ENCODE measurements at places on chromosomes 7 and 10. TPM values are rescaled to one million over a fixed set of nuclear protein-coding genes. Genes with fewer than 3 reads are reported as not detected.

The CPXM2 gene
- not detected for total RNA-seq

GRCh38 chr7:22909917-22910316 is 87.3 kb upstream of the TOMM7 start:
- no peak for DNase-seq

The SLF2 gene
- total RNA-seq, result 23.2 TPM

The GFRA1 gene
- not detected for total RNA-seq

GRCh38 chr7:100059251-100059739 is 9.7 kb downstream of the ZSCAN21 start:
- DNase-seq, result no peak

DNA sequence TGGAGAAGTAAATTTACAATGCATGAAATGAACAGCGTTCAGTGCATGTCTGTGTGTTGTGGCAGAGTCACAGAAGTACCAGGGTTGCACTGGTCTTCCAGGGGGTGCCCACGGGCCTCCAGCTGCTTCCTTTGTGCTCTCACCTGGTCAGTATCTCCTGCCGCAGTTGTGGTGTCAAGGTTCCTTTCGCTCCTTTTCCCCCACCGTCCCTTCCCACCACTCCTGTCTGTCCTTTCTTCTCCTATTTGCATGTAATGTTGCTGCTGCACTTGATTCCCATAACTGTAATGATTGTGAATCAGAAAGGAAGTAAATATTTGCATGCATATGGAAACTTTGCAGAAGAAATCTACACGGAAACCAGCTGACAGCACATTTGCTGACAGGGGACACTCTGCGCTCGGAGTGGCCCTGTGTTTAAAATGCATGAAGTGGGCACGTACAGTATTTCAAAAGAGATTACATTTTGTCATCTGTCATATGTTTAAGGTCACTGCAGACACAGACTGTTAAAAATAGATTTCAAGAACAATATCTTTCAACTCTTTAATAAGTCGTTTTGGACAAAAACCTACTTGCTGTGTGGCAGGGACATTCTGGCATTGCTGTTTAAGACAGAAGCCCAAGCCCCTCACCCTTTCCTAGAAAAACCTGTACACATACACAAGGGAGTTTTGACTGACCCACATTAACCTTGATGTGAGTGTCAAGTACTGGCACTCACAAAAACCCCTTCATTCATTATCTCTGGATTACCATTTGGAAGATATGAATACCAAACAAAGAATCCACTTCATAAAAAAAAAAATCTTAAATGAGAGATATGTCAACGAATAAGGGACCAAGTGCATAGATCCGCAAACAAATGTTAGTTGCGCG is 336.7 kb upstream of the KLF6 start:
- DNase-seq, result no peak

DNA sequence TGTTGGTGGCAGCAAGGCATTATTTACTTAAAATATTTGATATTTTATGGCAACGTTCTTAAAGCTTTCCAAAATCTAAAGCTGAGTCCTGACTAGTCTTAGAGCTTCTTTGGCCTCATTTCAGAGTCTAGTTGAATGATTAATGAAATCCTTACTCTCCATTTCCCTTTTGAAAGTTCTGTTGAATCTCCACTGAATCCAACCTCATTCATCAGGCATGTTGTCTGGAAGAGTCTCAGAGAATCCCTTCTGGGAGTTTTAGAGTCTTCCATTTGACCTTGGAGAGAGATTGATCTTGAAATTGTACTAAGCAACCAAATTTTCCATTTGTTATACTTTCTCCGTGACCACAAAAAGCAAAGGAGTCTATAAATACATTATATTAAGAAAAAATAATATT is 198.5 kb upstream of the TMEM196 start:
- DNase-seq, result no peak

DNA sequence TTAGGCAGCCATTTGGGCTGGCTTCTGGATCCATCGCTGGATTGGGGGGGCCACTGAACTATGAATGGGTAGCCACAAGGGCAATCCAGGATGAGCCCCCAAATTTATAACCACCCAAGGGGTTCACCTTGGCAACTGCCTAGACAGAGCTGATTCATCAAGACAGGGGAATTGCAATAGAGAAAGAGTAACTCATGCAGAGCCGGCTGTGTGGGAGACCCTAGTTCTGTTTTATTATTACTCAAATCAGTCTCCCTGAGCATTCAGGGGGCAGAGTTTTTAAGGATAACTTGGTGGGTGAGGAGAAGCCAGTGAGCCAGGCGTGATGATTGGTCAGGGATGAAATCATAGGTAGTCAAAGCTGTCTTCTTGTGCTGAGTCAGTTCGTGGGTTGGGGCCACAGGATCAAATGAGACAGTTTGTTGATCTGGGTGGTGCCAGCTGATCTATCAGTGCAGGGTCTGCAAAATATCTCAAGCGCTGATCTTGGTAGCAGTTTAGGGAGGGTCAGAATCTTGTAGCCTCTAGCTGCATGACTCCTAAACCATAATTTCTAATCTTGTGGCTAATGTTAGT is 57.9 kb downstream of the DNAJB9 start:
- no peak for DNase-seq

The MYL10 gene
- not detected for total RNA-seq

DNA sequence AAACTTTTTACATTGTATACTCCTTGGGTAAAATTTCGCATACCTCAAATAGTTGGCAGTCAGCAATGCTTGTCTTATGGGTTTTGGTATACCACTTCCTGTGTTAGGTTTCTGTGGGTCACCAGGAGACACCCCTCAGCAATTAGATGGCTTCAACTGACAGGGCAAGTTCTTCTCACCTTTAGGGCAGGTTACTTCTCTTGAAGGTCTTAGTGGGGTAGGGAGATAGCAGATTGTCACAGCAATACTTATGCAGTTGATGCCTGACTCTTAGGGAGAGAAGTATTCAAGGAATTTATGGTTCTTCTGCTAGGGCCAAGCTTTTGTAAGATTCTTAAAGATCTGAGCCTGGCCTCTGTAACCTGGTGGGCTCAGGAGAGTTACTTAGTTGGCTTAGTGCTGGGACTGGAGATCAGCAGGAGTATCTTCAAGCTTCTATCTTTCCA is 42.9 kb downstream of the MKLN1 start:
- peak; percentile 41 for DNase-seq

DNA sequence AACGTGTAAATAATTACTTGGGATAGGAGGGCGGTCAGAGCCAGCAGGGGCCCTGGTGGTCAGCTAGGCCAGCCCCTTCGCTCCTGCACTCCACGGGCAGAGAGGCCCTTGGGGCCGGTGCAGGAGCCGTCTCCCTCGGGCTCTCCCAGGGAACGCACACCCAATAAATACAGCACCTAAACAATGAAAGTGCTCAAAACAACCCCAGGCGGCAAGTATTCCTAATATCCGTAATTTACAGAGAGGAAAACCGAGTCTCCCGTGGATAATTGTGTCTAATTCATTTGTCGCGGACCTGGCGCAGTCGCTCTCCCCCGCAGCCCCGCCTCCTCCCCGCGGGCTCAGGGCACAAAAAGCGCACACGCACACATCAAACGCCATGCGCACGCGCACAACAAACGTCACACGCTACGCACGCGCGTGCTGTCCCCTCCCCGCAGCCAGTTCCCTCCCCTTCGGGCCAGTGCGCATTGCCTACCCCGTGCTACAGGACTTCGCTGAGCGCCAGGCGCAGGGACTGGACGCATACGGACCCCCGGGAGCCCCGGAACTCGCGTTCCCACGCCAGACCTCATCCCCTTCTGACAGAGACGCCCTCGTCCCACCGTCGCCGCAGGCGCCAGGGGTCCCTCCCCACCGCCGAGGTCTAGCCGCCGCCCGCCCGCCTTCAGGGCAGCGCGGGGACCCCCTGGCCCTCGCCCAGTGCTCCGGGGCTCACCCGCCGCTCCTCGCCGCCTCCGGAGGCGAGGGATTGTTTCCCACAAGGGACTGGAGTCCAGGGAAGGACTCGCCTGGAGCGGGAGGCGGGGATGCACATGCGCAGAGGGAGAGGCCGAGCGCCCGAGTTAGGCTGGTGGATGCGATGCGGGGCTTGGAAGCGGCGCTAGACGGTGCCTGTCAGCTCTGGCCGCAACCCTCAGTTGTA is at the start of gene ZNF248:
ZNF248 (minus strand) TSS at position 324 of the 925 bp plus-strand sequence. CDS start 1,300 bp downstream, outside the sequence.
- peak; percentile 95 for DNase-seq

DNA sequence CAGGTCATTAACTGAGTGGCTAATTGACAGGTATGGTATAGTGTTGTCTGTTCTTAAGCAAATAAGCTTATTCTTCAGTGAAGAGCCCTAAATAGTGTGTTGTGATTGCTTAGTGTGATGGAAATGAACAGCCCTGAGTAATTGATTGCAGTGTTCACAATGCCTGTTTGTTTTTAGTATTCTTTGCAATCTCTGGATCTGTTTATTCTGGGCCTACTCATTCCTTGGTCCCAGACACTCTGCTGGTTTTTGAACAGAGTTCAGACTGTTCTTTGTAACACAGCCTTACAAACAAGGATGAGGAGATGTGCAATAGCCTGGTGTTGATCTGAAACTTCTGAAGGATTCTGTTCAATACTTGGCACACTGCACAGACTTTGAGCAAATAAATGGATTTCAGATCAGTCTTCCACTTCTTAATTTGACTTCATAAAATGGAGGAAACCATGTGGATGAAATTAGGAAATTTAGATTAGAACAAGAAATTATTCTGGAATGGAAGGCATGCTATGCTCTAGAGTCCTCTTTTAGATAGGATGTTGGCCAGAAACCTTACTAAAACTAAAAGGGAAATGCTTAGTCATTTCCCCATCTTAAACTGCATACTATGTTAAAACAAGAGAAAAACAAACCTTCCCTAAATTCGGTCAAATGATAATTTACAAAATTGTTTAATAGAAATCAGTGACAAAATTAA is 444.2 kb upstream of the SEMA3D start:
- DNase-seq, result no peak

DNA sequence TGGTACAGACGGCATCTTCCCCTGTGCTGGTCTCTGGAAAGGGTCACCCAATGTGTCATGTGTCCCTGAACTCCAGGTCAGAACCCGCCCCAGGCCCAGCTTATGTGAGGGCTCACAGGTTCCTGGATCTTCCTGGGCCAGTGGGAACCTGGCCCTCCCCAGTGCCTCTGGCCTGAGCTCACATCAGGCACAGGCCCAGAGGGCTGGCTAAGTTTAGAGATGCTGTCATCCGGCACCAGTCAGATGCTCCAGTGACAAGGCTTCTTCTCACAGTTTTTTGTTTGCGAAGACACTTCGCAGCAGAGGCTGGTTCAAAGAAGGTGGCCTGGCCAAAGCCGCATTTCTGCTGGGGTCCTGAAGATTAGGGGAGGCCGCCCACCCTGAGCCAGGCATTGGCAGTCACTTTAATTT is 11.8 kb downstream of the CAMK2B start:
- no peak for DNase-seq

GRCh38 chr7:134963036-134963435 is 23.3 kb upstream of the AGBL3 start:
- DNase-seq, result no peak

The MTG1 gene
- 60.8 TPM for total RNA-seq

The OR2A42 gene
- total RNA-seq, result 0.30 TPM
